ENCODE measurements at places on chromosomes 1 and 21.
A peak's percentile ranks its signal among the peaks of the same experiment; 100 is the strongest.

DNA sequence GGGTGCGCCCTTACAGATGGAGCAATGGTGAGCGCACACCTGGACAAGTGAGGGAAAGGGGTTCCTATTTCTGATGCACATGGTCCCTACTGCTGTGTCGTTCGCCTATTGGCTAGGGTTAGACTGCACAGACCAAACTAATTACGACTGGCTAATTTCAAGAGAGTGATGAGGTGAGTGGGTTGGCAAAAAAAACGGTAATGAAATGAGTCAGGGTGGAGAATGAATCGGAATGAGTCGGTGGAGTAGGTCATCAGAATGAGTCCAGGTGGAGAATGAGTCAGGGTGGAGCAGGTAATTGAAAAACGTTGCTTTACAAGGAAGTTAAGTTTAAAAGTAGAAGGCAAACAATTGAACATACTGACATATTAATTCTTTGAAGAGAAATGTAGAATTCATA is 79.8 kb downstream of the WDR4 start:
- DNase-seq: no peak

GRCh38 chr1:59352065-59352464 is 55.2 kb downstream of the FGGY start:
- no peak for DNase-seq

DNA sequence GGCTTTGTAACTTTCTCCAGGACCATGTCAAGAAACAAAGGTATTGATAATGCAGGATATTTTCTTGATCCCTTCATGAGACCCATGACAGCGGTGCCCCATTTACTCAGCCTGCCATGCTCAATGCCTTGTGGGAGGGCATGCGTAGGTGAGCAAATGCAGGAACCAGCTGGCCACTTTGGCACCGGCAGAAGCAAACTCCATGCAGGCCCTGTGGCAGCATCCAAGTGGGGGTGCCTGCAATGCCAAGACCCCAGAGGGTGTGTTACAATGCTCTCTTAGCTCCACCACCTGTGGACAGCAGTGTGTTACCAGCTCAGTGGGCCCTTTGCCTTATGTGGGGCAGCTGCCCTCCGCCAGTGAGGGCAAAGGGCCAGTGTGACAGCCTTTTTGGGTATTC is 108.1 kb downstream of the ATP1B1 start:
- no peak for DNase-seq

DNA sequence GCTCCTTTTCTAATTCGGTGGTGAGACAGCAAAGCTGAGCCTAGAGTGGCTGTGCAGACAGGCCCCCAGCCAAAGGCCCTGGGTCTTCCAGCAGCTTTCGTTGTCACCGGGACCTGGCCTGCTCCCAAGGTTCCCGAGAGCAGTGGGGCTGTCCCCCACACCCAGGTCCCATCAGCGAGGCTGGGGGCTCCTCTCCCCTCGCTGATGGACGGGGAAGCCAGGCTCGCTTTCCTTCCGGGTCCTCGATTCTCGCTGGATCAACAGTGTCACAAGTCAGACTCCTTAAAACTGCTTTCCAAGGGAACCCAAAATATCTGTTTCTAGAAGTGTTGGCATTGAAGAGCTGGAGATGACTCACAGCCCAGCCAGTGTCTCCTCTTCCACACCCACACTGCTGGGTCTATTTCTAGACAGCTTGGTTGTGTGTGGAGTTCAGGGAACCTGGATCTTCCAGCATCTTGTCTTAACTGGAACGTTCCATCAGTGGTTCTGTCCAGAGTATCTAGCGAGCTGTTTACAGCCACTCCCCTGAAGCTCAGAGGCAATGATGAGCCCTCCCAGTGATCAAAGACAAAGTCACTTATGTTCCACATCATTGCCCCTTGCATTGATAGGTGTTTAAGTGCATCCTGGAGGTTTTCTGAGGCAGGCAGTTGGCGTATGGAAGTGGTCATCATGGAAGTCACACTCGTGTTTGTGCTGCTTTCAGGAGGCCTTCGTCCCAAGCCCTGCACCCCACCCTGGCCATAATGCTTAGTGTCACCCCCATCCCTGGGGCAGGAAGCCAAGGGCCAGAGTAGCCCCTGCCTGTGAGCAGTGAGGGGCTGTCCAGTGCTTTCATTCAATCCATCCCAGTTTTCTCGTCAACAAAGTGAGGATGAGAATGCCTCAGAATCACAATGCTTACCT is 35.2 kb downstream of the RRP1 start:
- no peak for DNase-seq

GRCh38 chr1:160315359-160315758 is 27.7 kb downstream of the COPA start:
- no peak for DNase-seq

- DNase-seq: no peak
These were observed 3.4 kb downstream of the TRIM45 start for GRCh38 chr1:117118137-117118536.

DNA sequence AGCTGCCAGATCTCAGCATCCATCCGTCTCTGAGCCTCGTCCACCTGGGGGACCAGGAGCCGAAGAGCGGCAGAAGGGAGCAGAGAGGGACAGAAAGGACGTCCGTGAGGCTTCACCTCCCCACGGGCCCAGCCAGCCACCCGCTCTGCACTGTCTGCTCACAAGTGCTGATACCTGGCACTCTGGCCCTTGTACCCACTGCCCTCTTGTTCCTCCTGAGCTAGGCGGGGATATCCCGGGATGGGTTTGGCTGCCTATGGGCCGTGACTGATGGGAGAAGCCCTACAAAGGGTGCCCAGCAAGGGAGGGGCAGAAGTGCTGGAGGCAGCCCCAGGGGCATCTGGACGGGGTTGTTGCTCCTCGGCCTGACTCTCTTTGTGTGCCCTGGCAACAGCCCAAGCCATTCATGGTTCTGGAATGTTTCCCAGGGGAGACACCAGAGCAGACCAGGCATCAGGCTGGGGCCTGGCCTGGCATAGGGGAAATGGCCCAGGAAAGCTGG is 57.6 kb downstream of the LDLRAD2 start:
- DNase-seq: peak; percentile 93

DNA sequence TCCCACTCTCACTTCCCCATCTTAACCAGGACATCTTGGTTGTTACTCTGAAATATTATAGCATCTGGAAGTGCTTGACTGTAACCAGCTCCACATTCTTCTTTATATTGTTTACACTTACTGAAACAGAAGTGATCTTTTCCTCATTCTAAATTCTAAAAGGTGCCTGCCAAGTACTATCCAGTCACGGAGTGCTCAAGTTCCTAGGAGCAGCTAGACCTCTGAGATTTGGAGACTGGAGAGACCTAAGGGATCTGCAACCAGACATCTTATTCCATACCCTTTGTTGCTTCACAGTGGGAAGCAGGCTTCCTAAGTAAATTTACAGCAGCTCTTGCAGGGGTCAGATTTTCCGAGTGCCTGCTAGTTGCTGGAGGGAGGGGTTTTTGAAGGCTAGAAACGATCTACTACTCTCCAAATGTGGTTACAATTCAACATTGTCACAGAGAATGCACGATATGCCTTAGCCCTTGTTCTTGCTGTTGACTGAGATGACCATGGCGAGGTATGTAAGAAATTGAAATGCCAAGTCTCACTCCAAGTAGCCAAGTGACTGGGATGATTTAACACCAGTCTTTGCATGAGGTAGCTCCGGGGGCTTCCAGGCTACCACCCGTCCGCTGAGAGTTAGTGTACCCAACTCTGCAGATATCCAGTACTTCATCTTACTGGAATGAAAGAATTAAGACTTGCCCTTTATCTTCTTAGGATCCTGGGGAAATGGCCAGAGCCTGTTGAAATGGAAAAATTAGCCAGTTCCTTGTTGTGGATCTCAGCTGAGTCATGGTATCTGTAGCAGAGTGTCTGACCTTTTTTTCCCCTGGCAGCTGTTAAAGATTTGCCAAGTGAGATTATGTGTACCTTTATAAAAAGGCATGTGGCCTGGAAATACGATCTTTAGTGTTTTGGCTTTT is 150.8 kb downstream of the MAST2 start:
- no peak for DNase-seq

GRCh38 chr21:35475762-35476161 is 426.7 kb upstream of the RUNX1 start:
- no peak for DNase-seq

- DNase-seq: no peak
These were observed 58.1 kb upstream of the SIM2 start for GRCh38 chr21:36640721-36641244.

GRCh38 chr1:113142791-113143190 is 69.8 kb downstream of the LRIG2 start:
- no peak for DNase-seq

DNA sequence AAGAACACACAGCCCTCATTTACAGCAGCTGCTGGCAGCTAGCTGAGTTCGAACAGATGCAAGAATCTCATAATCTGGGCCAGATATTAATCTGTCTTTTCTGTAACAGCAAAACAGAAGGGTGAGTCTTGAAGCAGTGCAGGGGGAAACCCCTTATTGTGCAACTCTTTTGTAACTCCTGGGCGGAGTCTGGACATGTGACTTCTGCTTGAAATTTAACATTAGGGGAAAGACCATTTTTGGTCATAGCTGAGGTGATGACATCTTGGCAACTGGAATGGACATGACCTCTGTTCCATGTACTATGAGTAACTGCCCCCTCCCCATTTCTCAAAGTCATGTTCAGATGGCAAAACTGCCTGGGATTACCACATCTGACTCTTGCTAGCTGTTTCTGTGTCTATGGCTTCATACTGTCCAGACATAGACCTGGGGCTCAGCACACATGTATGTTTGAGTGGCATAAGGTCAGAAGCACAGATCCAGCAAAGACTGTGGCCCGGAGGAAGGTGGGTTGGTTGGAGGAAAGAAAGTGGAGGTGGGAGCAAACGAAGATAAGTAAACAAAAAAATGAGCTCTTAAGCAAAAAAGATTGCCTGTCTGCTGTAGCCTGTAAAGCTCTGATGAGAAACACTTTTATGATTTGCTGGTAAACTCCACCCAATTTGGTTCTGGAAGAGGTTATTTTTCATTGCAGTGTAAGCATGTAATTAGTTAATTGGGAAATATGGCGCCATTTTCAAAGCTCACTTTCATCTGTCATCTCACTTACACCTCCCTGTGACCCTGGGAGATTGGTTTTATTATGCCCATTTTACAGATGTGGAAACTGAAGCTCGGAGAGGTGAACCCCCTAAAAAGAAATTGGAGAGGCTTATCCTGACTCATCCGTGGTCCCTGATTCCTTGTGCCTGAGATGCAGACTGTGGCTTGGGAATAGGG is 26.1 kb downstream of the ETS2 start:
- DNase-seq: peak; percentile 91
